ENCODE measurements at places on chromosomes 13 and 19.

- no peak for DNase-seq
These were observed 504.2 kb downstream of the RFC3 start for GRCh38 chr13:34322014-34322742.

- no peak for DNase-seq
These were observed 100.7 kb upstream of the RXFP2 start for GRCh38 chr13:31638577-31638976.

DNA sequence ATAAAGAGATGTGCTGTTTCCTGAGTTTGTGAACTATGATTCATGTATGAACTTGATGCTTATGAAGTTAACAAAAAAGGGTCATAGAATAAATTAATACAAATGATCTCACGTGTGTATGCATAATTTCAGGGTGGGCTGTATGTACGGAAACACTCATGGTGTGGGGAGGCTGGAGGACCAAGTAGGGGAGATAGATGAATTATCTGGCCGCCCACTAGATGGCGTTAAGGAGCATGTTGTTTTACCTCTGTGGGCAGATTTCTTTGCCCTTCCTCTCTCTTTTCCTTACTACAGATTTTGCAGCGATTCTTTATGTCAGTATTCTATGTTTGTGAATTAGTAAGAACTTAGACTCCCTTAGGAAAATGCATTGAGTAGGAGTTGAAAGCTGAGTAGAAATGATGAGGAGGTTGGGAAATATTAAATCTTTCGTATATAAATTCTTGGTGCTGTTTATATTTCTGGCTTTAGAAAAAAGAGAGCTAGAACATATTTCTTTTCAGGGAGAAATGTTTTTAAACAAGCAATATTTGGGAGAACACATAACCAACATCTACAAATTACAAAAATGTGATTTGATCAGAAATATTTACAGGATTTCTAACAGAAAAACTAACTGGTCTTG is 47.4 kb upstream of the TMTC4 start:
- peak; percentile 72 for DNase-seq

DNA sequence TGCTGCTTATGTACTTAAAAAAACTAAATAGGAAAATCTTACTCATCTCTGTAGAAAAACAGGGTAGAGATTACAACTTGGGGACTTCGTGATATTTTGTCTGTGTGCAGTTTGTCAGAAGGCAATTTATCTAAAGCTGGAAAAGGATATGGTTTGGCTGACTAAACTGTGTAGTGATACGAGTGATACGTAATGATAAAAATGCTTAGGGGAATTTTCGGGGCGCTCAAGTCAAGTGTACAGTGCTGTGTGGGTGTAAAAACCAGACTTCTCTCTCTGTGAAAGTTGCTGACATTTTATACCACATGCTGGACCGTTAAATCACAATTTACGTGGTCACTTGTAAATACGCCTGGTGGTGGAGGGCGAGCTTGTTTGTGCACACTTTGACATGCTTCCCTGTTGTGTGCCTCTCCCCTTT is 221.7 kb downstream of the KCNRG start:
- no peak for DNase-seq

- DNase-seq = peak; percentile 26
These were observed 375.7 kb upstream of the SPRY2 start for GRCh38 chr13:80716610-80717081.

- no peak for DNase-seq
These were observed 289.2 kb downstream of the KLF12 start for GRCh38 chr13:73844986-73845385.

- peak; percentile 67 for DNase-seq
These were observed 6.5 kb upstream of the HSD17B14 start for GRCh38 chr19:48842789-48843162.

DNA sequence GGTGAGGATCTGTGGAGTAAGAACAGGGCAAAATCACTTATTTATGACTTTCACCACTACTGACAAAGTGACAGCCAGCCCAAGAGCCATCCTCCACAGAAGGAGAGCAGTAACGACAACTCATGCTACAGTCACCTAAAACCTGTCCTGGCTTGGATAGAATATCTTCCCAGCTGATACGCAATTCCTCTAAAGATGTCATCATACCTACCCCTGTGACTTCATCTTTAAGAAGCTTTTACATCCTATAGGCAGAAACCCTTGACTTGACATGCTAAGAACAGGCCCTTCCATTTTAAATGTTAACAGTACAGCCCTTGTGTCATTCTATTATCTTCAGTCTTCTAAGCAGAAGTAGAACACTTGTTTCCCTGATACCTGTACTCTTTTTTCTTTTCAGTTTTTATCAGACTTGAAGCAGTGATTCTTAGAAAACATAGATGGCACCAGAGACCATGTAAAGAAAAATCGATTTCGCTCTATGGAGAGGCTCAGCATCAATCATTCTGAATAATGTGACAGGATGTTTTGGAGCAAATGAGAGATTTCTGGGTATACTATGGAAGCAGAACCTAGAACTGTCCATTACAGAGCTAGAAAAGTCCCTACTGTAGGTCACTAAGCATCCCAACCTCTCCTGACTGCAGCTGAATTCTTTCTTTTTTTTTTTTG is 20.1 kb downstream of the STOML3 start:
- DNase-seq = no peak

- DNase-seq = no peak
These were observed 67.8 kb upstream of the CSNK1A1L start for GRCh38 chr13:37173214-37173613.

DNA sequence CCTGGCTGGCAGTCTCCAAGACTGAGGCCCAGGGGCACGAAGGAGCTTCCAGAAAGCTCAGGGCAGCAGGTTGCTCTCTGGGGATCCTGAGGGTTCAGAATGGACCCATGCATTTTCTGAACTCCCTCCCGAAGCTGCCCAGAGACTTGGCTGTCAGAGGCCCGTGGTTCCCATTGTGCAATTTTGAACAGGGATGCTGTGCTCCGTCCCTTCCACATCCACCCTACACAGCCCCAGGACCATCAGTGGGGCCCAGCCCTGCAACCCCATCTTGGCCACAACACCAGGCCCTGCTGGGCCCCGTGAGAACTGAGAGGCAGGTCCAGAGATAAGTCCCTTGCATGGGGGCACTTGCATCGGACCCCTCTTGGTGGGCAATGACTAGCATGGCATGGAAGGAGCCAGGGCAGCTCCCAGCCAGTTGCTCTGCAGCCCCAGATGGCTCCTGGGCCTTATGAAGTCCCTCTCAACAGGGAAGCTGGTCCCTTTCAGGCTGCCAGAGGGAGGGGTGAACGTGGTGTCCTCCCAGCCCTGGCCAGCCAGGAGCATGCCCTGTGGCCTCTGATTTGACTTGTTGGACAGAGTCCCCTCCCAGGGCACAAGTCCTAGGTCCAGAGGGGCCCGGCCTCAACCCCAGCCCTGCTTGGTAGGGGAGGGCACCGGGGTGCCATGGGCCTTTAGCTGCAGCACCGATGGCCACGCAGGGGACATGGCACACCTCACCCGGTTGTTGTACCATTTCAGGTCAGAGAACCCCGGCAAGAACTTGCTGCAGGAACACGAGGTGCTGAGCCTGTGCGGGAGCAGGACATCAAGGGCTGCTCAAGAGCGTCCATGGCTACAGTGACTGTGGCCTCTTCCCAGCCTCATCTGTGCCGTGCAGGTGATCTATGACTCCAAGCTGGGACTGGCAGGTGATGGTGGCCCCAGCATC is 17.3 kb upstream of the ZNF14 start:
- DNase-seq = peak; percentile 7

DNA sequence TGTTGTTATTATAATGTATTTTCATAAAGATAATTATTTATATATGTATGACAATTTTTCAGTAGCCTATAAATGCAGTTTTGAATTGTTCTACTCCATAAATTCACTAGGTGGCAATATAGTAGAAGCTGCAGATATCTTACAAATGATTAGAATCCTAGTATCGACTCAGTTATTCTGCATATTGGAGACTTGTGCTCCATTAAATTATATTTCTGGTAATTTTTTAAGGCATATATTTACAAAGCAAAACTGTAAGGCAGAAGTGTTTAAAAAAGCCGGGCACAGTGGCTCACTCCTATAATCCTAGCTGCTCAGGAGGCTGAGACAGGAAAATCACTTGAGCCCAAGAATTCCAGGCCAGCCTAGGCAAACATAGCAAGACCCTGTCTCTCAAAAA is 58.7 kb downstream of the DPY19L3 start:
- no peak for DNase-seq

DNA sequence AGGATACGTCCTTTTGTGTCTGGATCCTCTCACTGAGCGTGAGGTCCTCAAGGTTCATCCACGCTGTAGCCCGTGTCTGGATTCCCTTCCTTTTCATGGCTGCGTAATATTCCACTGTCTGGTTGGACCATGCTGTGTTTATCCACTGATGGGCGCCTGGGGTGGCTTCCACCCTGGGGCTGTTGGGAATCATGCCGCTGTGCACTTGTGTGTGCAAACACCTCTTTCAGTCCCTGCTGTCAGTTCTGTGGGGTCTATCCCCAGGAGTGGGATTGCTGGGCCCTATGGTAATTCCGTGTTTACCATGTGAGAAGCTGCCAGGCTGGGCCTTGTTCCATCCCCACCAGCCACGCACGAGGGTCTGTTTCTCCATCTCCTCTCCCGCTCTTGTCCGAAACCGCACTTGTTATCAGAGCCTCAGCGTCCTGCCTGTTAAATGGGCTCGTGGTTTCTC is 98.6 kb downstream of the GADD45B start:
- no peak for DNase-seq

GRCh38 chr13:44815623-44816022 is 173.6 kb downstream of the NUFIP1 start:
- peak; percentile 64 for DNase-seq

All from iPS-NIHi11 (cell line).